ENCODE measurements at places on chromosomes 3 and 15. TPM values are rescaled to one million over a fixed set of nuclear protein-coding genes. Genes with fewer than 3 reads are reported as not detected.
A peak's percentile ranks its signal among the peaks of the same experiment; 100 is the strongest.

The UBR1 gene
- polyA plus RNA-seq: 3.8 TPM

DNA sequence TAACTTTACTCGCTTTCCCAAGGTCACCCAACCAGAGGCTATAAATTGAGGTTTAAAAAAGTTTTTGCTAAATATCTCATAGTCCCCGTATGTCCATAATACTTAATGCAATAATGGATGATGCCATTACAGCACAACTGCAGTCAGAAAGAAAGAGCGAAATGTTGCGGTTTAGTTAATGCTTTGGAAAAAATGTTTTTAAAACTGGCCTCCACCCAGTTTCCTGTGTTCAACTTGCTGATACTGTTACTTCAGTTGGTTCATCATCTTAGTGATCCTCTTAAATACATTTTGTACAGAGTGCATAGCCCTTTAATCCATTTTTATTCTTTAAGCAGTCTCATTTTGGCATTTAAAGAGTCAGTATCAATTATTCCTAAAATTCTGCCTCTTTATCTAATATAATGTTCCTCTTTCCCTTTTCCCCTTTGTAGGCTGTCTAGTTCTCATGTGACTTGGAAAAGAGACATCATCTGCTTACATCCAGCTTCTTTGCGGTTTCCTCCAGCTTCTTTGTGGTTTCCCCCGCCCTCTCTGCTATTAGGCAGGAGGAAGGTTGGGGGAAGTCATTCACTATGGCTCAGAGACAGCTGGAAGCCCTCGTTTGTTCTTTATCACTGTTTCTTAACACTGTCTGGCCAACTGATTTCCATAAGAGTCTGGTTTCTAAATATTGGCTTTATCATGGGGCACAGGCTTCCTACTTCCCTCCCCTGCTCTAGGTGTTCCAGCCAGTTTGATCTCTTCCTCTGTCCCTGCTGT, 154.3 kb downstream of the GOLIM4 start:
- H3K27me3 ChIP-seq: no peaks in the 10 kb centered on the region
- peak; percentile 48 for DNase-seq
- H3K36me3 ChIP-seq: no peaks in the 10 kb centered on the region
- no peaks in the 10 kb centered on the region for H3K4me1 ChIP-seq
- H3K27ac ChIP-seq: no peak overlapping the region

The GHSR gene
- polyA plus RNA-seq: not detected

DNA sequence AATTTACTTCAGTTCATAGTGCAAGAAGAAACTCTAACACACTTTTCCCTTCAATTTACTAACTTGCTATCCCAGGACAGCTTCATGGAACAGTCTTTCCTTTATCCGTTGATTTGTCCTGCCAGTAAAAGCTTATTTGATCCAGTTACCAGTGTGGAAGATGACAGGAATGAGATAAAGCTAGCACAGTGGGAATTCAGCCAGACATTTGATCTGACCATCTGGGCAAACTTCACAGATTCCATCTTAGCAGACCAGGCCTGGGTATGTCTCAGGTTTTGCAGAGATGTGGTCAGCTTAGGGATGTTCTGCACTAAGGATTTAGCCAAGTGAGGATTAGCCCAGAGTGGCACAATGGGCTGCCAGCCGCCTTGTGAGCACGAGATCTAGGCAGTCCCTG, 19.7 kb downstream of the CEMIP start:
- no peak for DNase-seq
- no peaks in the 10 kb centered on the region for H3K36me3 ChIP-seq
- H3K27me3 ChIP-seq: no peaks in the 10 kb centered on the region
- no peak overlapping the region for H3K4me3 ChIP-seq

GRCh38 chr15:99844150-99844549, 110.9 kb upstream of the LYSMD4 start:
- H3K27ac ChIP-seq: no peak overlapping the region
- DNase-seq: no peak
- H3K4me3 ChIP-seq: no peak overlapping the region
- H3K4me1 ChIP-seq: no peaks in the 10 kb centered on the region

- no peaks in the 10 kb centered on the region for H3K36me3 ChIP-seq
- no peak for DNase-seq
- H3K4me1 ChIP-seq: no peaks in the 10 kb centered on the region
Observed at GRCh38 chr3:66756468-66757036, 241.6 kb upstream of the KBTBD8 start.

GRCh38 chr3:185204894-185205293, 49.0 kb downstream of the EHHADH start:
- no peaks in the 10 kb centered on the region for H3K4me1 ChIP-seq
- no peak overlapping the region for H3K4me3 ChIP-seq
- no peak for DNase-seq
- no peaks in the 10 kb centered on the region for H3K36me3 ChIP-seq

DNA sequence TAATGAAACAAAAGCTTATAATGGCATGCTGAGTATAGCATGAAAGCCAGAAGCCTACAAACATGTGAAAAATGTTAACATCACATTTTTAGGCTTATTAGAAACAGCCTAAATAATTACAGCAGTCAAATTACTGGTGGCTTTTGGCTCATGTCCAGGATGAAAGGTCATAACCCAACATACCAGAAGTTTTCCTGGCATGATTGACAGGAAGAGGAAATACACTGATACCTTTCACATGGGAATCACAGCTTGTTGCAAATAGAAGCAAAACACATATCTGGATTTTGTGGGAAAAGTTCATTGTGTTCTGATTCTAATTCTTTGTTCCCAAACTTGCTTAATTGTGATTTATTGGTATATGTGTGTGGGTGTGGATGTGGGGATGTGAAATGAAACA, 393.5 kb upstream of the ARRDC4 start:
- H3K27ac ChIP-seq: no peak overlapping the region
- no peaks in the 10 kb centered on the region for H3K4me1 ChIP-seq

The C3orf85 gene
- polyA plus RNA-seq: not detected

DNA sequence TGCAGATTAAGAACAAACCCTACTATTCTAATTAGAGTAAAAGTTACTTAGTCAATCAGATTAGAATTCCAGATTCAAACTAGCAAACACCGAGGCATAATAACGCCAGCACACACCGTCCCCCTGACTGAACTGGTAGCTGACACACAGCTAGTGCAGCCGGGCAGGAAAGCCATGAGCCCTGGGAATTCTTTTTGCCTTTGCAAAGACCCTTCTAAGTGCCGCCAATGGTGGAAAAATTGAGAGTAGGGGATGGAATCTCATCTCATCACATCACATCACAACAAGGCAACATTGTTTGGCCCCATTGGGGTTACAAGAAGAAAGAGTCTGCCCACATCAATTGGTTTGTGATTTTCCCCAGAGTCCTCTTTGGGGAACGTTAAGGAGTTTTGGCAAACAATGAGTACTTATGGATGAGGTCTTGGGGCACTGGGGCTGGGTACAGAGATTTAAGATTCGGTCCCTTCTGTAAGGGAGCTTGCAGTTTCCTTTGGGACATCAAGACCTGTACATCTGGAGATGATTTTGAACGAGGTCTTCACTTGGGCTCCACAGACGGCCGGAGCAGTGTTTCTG, 120.4 kb upstream of the MEF2A start:
- no peak for DNase-seq
- no peaks in the 10 kb centered on the region for H3K27me3 ChIP-seq
- peaks cover 46% of the 10 kb centered on the region for H3K4me1 ChIP-seq
- H3K36me3 ChIP-seq: no peaks in the 10 kb centered on the region

DNA sequence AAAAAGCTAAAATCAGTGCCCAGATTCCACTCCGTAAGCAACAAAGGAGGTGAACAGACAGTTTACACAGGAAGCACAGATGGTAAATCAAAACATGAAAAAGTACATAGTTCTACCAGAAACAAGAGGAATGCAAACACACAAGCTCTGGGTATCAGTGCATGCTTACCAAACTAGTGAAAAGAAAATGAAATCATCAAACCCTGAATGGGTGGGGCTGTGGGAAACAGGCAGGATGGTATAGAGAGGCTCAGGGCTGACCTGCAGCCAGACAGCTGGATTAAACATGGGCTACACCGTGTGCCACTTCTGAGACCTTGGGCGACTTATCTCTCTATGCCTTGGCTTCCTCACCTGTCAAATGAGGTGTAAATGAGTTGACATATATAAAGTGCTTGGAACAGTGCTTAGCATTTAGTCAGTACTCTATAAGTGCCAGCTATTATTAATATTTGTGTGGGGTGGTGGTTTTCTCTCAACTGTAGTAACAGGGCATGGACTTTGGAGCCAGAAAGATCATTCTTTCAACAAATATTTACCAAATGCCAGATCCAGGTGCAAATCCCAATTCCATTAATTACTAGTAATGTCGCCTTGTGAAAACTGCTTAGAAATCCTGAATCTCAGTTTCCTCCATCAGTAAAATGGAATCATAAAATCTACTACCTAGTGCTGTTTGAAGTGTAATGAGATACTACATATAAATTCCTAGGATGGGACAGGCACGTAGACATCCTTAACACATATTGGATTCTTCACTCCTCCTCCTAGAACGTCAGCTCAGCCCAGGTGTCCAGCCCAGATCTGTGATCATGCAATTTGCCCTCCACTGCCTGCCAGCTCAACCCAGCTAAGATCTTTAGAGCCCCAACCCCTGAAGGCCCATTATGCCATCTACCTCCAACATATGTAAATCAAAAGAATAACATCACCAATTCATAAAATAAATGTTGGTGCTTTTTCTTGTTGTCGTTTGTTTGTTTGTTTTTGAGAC, 55.5 kb upstream of the SMAD3 start:
- no peak overlapping the region for H3K4me3 ChIP-seq
- no peak overlapping the region for H3K27ac ChIP-seq
- no peak for DNase-seq
- peaks cover 10% of the 10 kb centered on the region for H3K4me1 ChIP-seq
- no peaks in the 10 kb centered on the region for H3K27me3 ChIP-seq

DNA sequence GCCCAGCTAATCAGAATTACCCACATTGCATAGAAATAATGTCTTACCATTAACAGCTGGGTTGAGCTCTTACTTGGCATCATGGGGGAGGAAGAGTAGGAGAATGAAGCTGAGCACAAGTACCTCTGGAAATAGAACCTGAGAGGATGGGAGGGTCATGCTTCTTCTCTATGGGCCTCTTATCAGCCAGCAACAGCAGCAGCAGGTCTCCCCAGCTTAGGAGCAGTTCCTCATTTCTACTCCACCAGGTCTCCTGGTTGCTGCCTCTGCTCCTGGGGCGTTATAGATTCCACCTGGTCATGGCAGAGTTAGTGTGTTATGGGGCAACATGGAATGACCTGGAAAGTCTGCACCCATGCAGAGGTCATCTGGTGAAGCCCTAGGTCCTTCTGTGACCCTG, 3.4 kb downstream of the FSD2 start:
- H3K27me3 ChIP-seq: no peaks in the 10 kb centered on the region
- peak overlapping the region; percentile 78 for H3K27ac ChIP-seq
- peaks cover 3% of the 10 kb centered on the region for H3K4me1 ChIP-seq
- peak overlapping the region; percentile 53 for H3K4me3 ChIP-seq

- no peak overlapping the region for H3K27ac ChIP-seq
- no peaks in the 10 kb centered on the region for H3K27me3 ChIP-seq
- H3K4me3 ChIP-seq: peak overlapping the region; percentile 32
- no peak for DNase-seq
- no peaks in the 10 kb centered on the region for H3K36me3 ChIP-seq
Observed at GRCh38 chr15:57220205-57220604, 156.1 kb upstream of the CGNL1 start.

DNA sequence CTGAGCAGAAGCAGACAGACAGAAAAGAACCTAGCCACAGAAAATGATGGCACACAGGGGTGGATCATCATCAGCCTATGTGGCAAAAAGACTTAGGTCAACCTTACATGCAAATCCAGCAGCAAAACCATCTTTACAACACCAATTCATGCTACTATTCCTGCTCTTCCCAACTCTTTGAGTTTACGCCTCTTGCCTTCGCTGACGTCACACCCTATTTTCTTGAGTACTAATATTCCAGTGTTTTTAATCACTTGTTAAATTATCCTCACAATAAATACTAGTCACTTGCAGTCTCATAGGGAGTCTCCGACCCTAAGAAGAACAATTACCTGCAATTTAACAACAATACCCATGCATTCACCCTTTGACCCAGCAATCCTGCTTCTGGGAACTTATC, 6.0 kb upstream of the PSMD6 start:
- no peak overlapping the region for H3K27ac ChIP-seq
- H3K4me1 ChIP-seq: peaks cover 8% of the 10 kb centered on the region
- H3K4me3 ChIP-seq: no peak overlapping the region
- no peaks in the 10 kb centered on the region for H3K36me3 ChIP-seq

- H3K4me1 ChIP-seq: no peaks in the 10 kb centered on the region
- no peak overlapping the region for H3K4me3 ChIP-seq
- no peak overlapping the region for H3K27ac ChIP-seq
- DNase-seq: no peak
Observed at GRCh38 chr3:123936400-123936799, 24.6 kb downstream of the CCDC14 start.

The CHRD gene
- polyA plus RNA-seq: 7.5 TPM

DNA sequence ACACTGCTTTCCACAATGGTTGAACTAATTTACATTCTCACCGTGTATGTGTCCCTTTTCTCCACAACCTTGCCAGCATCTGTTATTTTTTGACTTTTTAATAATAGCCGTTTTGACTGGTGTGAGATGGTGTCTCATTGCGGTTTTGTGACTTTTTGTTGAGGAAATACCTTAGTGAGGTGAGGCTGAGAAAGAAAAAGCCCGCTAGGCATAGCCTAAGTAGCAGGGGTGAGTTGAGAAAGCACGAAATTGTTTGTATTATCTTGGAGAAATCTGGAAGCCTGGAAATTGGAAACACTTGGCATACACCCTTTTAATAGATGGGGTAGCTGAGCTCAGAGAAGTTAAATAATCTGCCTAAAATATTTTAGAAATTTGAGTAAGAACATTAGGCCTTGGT, 61.5 kb upstream of the CFAP161 start:
- H3K4me3 ChIP-seq: no peak overlapping the region
- DNase-seq: no peak
- no peak overlapping the region for H3K27ac ChIP-seq
- H3K36me3 ChIP-seq: no peaks in the 10 kb centered on the region

The TRPC1 gene
- 2.1 TPM for polyA plus RNA-seq

GRCh38 chr15:82047453-82048400, 1.9 kb upstream of the MEX3B start:
- peaks cover 35% of the 10 kb centered on the region for H3K4me1 ChIP-seq
- H3K4me3 ChIP-seq: peak overlapping the region; percentile 89
- no peak for DNase-seq
- H3K27me3 ChIP-seq: no peaks in the 10 kb centered on the region

The TMEM212 gene
- polyA plus RNA-seq: not detected

The PPP1R14D gene
- polyA plus RNA-seq: not detected
